ENCODE measurements at places on chromosomes 1 and 21.

DNA sequence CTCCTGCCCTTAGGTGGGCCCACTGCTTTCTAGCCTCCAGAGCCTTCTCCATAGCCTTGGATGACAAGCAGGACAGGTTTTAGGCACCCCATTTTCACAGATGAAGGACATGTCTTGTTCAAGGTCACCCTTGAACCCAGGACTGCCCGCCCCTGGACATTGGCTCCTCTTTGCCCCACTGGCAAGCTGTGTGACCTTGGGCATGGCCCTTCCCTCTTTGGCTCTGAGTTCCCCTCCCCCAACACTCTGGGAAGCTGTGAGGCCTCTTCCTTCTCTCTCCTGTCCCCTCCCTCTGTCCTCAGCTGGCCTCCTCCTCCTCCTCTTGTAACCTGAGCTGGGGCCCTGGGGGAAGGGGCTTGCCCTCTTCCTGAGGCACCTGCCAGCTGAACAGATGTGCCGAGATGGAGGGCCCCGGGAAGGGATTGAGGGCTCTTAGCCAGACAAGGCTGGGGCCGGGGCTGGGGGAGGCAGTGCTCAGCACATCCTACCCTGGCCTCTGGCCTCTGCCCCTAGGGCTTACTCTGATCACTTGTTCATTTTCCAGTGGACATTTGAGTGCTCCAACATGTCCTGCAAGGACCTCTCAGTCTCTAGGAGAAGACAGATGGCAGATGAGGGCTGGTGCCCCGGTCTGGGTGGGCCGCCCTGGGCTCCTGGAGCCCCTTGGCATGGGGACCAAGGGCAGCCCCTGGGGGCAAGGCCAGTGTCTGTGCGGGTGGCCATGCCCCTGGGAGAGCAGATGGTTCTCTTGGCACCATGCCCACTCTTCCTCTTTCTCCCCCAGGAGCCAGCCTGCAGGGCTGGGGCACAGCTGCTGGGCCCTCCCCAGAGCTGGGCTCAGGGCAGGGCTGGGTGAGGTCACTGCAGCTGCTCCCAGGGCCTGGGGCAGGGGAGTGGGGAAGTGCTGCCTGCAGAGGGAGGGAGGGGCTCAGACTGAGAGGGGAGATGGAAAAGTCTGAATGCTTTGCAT lies 10.7 kb downstream of the FOXO6 start:
- no peak for DNase-seq

- DNase-seq: no peak
Observed at GRCh38 chr1:21613072-21613867, 55.9 kb downstream of the RAP1GAP start.

DNA sequence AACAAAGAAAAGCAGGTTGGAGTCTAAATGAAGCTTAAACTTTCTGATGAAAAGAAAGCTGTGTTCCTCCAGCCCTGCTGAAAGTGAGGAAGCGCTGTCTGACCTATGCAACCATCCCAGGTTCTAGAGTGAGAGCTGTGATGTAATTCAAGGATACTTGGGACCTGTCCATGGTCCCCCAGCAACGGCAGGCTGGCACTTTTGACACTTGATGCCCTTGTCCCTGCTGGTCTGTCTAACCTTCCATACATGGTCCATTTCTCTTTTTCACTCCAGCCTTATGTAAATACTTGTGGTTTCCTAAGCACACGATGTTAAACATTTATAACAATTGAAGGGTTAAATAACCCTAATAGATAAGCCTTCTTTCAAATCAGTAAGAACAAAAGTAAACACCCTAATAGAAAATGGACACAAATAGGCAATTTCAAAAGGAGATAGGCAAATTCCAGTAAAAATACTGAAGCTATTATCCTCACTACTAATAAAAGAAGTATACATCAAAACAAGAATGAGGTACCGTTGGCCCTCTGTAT lies 17.7 kb upstream of the KDM4A start:
- DNase-seq: no peak

DNA sequence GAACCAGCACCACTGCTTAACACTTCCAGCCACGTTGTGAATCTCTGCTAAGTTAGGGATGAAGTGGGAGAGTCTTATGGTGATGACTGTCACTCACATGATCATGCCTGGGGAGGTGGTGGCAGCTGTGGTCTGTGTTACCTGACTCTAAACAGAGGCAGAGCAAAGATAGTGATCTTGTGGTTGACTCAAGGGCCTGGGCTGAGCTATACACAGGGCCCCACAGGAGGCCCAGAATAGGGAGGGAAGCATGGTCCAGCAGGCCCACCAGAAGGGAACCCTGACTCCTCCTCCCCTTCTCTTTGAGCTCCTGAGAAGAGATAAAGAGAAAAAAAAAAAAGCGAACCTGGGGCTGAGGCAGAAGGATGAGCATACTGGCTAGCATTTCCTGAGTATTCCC lies 55.0 kb downstream of the PLXNA2 start:
- no peak for DNase-seq

DNA sequence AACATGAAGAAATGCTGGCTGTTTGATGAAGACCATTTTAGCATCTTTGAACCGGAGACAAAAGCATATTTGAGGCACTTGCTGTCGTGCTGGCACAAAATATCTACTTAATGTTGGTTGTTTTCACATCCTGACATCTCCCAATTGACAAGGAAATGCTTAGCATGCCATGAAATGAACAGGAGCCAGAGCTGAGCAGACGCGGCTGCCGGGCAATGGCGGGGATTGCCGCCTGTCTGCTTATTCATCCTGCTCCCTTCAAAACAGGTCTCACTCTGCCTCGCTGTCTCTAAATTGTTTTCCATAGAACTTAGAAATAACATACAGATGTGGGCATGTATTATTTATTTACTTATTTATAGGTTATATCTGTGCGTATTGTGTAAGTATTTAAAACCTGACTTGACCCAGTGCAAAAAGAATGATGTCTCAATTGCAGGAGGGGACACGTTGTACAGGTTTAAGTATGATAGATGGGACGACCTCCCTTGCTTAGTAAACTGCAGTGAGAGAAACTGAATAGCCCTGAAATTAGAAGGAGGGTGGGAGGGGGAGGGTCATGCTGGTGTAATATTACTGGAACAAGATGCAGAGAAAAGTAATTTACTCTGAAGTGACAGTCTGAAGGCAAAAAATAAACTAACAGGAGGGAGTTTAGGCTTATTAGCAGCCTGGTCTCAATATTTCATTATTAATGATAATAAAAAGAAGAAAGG lies 590.4 kb upstream of the PLXNA2 start:
- DNase-seq: no peak

All from stimulated activated CD4-positive, alpha-beta T cell treated with anti-CD3 and anti-CD28 coated beads, TNF-alpha, amount 100 ng/mL, for 1 hour (primary cell).